ENCODE measurements at places on chromosomes 16 and 17.

GRCh38 chr16:84043486-84044117 lies 1.0 kb upstream of the SLC38A8 start:
- no peaks in the 10 kb centered on the region for H3K27me3 ChIP-seq
- H3K4me1 ChIP-seq: no peaks in the 10 kb centered on the region
- no peaks in the 10 kb centered on the region for H3K36me3 ChIP-seq
- no peak for DNase-seq
- H3K4me3 ChIP-seq: no peak overlapping the region
- no peak overlapping the region for H3K27ac ChIP-seq

- H3K4me1 ChIP-seq: no peaks in the 10 kb centered on the region
- no peak for DNase-seq
- no peaks in the 10 kb centered on the region for H3K27me3 ChIP-seq
Observed at GRCh38 chr17:14332331-14332730, 31.4 kb downstream of the HS3ST3B1 start.

DNA sequence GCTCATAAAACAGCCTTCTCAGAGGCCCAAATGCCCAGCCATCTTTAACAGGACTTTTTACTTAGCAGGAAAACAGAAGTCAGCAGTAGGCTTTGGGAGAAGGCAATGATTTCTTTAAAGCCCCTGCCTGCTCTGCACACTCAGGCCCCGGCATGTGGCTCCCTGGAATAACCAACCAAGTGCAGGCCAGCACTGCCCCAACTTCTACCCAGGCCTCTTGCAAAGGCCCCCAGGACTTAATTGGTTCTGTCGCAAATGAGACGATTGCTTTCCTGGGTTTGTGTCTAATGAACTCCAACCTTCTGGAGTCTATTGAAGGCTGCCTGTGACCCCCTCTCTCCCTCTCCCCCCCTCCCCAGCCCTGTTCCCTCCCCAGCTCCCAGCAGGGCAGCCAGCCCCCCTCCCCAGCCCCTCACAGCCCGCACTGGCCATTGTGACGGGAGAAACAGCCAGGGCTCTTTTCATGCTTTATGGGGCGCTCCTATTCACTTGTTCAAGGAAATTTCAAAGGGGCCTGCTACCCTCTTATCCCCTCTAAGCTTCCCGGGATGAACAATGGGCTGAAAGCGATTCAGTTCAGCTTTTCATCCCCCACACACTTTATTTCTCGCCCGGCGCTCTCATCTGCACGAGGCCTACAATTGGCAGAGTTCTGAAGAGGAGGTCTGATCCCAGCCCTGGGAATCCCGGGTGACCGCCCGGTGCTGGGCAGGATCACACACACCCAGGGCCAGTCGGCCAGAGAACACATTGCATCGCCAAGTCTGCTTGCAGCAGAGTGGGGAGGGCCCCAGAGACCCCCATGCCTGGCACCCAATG lies 15.5 kb downstream of the AXIN2 start:
- H3K4me3 ChIP-seq: no peak overlapping the region
- H3K27ac ChIP-seq: no peak overlapping the region
- DNase-seq: no peak
- H3K36me3 ChIP-seq: no peaks in the 10 kb centered on the region

DNA sequence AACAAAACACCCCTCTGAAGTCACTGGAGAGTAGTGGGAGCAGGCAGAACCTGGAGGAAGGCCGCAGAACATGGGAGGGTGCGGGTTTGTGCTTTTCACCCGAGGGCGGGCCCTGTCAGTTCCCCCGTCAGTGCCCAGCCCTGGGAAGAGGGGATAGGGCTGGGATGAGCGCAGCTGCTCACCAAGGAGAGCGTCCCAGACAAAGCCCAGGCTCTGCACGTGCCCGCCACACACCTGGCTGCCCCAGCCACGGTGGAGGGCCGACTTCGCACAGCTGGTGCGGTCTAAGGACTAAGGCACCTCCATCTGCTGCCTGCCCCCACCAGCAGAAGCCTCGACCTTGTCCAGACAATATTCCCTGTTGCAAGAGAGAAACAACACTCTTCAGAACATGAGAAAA lies 39.5 kb downstream of the ZCCHC14 start:
- no peaks in the 10 kb centered on the region for H3K36me3 ChIP-seq
- no peaks in the 10 kb centered on the region for H3K4me1 ChIP-seq
- DNase-seq: no peak

DNA sequence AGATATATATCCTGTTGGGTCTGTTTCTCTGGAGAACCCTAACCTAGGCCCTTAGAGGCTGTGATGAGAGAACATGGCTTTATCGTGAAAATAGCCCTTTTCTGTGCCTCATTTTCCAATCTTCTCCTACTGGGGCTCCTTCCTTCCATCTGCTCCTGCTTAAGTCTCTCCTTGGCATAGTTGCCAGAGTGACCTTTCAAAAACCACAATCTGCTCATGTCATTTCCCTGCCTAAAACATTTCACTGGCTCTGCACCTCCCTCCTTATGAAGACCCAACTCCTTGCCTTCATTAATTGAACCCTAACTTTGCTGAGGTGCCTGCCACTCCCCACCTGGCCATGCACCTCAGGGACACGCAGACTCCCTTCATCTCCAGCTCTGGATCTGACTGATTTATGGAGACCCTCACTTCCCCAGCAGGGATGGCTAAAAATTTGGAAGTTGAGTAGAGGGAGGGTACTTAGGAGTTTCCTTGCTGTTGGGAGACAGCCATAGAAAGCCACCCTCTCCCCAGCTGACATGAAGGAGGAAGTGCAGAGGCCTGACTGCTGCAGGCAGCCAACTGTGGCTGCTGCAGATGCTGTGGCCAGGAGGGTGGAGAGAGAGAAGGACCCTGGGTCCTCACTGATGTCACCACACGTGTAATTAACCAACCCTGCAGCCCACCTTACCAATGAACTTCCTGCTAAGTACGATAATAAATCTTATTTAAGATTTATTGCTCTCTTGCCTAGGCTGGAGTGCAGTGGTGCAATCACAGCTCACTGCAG lies 6.3 kb upstream of the GGA2 start:
- H3K4me1 ChIP-seq: peaks cover 33% of the 10 kb centered on the region
- H3K36me3 ChIP-seq: peaks cover 6% of the 10 kb centered on the region
- no peak overlapping the region for H3K4me3 ChIP-seq
- DNase-seq: no peak

DNA sequence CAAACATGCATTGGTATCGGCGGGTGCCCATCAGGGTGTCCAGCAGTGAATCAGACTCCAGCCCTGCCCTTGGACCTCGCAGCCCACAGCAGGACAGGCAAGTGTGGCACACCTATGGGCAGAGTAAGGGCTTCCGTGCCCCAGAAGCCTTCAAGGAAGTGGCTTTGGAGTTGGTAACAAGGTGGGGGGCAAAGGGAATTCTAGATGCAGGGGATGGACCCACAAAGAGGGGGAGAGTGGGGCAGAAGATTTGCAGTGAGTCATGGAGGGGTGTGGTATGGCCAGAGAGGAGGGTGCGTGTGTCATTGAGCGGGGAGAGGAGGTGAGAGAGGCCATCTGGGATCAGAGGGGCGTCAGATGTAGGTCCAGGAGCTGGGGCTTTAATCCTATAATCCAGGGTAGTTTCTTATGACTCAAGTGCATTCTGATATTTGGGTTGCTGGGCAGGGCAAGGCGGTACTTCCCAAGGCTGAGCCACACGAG lies 8.5 kb upstream of the SPNS2 start:
- no peaks in the 10 kb centered on the region for H3K27me3 ChIP-seq
- no peaks in the 10 kb centered on the region for H3K36me3 ChIP-seq
- no peaks in the 10 kb centered on the region for H3K4me1 ChIP-seq
- no peak overlapping the region for H3K4me3 ChIP-seq
- H3K27ac ChIP-seq: no peak overlapping the region

- H3K4me1 ChIP-seq: no peaks in the 10 kb centered on the region
- no peaks in the 10 kb centered on the region for H3K27me3 ChIP-seq
- no peak overlapping the region for H3K27ac ChIP-seq
- peak; percentile 45 for DNase-seq
- no peak overlapping the region for H3K4me3 ChIP-seq
Observed at GRCh38 chr16:69396187-69397061, 10.6 kb upstream of the TERF2 start.

DNA sequence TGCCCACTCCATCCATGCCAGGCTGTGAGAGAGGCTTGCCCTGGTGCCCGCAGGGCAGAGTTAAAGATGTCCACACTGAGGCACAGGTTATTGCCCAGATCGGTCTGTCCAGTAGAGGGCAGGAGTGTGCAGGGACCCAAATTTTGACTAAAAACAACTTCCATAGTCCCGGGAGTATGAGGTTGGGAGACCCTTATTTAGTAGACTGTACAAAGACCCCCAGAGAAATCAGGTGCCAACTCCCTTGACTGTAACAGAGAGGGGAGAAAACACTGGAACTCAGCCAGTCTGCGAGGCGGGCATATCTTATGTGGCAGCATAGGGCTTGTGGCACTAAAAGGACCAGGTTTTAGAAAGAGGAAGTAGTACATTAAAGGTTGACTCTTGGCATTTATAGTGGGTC lies 43.4 kb downstream of the HNF1B start:
- peak; percentile 16 for DNase-seq
- H3K36me3 ChIP-seq: peaks cover 12% of the 10 kb centered on the region
- no peak overlapping the region for H3K4me3 ChIP-seq

GRCh38 chr16:86354641-86355513 lies 155.4 kb upstream of the FOXF1 start:
- no peak overlapping the region for H3K4me3 ChIP-seq
- peaks cover 2% of the 10 kb centered on the region for H3K27me3 ChIP-seq
- H3K27ac ChIP-seq: no peak overlapping the region
- no peak for DNase-seq
- H3K36me3 ChIP-seq: no peaks in the 10 kb centered on the region
- H3K4me1 ChIP-seq: no peaks in the 10 kb centered on the region
